ENCODE measurements at places on chromosomes 5 and 9.

GRCh38 chr5:59792983-59793585 lies 100.4 kb downstream of the PDE4D start:
- DNase-seq: no peak

- DNase-seq: no peak
Measured at GRCh38 chr9:127779136-127779981, 893 bp upstream of the SH2D3C start.

GRCh38 chr9:128175726-128176125 lies 15.6 kb downstream of the CIZ1 start:
- DNase-seq: no peak

DNA sequence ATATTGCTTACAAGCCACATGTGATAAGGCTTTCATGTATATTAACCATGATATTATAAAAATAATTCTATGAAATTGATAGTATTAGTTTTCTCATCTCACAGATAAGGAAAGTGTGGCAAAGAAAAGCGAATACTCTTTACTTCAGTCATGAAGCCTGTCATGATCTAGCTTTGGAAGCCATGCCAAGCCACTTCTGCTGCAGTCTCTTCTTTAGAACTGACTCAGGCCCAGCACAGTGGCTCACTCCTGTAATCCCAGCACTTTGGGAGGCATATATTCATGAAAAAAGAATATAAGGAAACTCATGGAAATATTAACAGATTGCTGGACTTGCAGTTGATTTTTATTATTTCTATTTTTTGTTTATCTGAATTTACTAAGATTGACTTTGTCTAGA lies 42.9 kb upstream of the PJA2 start:
- no peak for DNase-seq

DNA sequence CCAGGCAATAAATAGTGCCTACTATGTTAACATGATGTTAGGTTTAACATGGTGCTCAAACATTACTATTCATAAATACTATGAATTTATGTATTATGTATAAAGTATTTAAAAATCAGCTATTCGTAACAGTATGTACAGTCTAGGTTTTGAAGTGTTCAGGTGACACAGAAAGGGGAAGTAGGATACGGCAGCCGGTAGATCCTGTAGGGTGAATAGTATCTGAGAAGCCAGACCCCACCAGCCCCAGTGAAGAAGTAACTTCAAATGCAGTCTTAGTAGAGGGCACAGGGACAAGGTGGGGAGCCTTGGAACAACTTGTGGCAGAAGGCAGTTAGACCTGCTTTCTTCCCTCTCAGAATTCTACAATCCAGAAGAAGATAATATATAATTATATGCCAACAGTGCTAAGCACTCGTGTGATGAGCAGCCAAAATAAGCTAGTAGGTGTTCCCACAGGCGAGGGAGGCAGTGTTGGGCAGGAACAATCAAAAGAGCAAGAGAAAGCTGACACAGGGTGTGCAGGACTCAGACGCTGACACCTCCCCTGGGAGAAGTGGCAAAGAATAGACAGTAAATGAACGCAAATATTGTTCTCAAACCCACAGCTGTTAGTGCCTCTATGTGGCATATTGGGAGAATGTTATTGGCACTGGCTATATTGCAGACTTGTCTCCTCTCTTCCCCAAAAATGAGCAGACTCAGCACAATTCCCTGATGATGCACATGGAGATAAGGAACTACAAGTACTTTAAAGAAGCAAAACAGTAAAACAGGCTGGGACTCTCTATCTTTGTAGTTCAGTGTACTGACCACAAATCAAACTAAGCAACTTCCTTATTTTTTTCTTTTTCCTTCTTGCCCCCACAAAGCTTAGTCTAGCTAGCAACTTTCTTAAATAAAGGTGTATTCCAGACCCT lies 4.6 kb downstream of the ZNF367 start:
- no peak for DNase-seq

DNA sequence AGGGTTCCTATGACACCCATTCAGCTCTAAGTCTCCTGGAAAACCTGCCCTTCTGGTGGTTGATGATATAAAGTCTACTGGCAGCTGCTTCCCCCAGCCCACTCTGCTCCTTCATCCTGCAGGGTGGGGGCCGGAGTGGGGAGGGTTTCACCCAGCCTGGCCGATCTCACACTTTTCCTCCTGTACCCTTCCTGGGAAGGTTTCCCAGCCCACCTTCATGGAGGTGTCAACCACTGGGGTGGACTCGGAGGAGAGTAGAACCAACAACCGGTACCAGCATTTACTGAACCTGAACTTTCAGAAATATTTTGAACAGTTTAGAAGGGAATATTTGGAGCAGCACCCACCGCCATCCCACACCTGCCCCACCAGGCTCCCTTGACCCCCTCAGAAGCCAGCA lies 30.4 kb downstream of the ROR2 start:
- no peak for DNase-seq

DNA sequence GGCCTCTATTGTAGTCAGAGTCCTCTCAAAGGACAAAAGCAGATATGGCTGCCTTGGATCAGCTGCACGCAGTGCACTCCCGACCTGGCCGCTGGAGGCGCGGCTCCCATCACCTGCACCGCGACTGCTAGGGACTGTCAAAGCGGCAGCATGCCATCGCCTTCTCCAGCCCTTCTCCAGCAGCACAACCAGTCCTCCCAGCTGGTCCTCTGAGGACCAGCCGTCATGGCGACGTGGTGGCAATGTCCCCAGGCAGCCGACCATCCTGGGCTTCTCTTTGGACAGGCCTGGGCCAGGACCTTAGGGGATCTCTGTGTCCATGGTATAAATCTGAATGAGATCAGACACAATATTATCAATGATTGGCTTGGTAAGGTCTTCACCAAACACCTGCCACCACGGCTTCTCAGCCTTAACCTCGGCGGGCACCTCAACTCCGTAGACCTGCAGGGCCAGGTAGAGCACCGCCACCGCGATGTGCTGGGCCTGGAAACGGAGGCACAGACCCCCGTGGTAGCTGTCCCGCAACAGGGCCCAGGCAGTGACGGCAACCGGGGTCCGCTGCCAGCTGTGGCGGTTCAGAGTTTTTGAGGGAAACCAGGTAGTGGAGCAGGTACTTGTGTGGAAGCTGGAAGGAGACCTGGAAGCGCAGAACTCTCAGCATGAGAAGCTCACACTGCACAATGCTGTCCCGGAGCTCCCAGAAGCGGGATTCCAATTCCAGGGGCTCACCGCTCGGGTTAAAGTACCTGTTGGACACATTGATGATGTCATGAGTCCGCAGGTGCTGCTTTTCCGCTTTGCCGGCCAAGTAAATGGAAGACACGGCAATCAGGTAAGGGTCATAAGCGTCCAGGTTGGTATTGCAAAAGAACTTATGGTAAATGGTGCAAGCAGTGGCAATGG lies 8.5 kb downstream of the DUSP1 start:
- no peak for DNase-seq

DNA sequence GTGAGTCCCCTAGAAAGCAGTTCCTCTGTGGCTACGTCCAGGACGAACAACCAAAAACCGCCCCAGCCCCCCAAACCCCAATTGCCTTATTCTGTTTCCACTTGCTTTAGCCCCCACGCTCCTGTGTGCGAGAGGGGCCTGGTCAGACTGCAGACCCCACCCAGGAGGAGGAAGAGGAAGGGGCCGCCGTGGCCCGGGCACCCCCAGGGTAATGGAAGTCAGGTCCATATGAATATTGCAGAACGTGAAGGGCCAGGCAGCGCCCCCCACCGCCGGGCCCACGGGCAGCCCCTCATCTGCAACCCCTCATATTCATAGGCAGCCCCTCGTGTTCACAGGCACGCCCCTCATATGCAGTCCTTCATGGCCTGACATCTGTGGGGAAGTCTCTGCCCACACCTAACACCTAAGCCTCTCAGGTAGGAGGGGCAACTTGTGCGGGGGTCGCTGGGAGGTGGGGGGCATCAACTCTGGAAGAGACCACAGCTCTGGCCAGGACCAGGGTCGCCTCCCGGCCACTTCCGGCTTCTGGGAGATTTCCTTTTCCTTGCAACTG lies 37.7 kb upstream of the PLEKHG4B start:
- DNase-seq: no peak

DNA sequence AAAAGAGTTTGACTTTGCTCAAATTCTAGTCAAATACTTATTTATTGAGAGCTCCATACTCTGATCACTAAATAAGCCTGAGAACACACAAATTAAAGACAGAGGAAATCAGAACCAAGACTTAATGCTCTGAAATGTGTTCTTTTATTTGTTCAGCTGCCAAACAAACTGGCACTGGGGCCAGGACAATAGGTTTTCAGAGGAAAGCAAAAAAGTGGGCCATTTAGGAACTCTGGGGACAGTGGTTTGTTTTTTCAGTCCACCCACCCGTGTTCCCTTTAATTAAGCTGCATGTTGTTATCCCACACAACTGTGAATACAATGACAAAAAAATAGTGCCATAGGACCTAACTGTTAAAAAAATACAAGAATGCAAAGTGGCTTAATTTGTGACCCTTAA lies 95.4 kb upstream of the RETREG1 start:
- DNase-seq: no peak

- DNase-seq: no peak
Measured at GRCh38 chr9:99628849-99629620, 192.7 kb upstream of the NR4A3 start.

GRCh38 chr9:101442318-101442717 lies 6.7 kb upstream of the ALDOB start:
- no peak for DNase-seq

- peak; percentile 32 for DNase-seq
Measured at GRCh38 chr5:180315762-180316212, 23.9 kb upstream of the MAPK9 start.

GRCh38 chr5:18653216-18653752 lies 1019.0 kb downstream of the TAF11L14 start:
- DNase-seq: no peak

GRCh38 chr5:41763081-41763480 lies 107.1 kb downstream of the OXCT1 start:
- no peak for DNase-seq

DNA sequence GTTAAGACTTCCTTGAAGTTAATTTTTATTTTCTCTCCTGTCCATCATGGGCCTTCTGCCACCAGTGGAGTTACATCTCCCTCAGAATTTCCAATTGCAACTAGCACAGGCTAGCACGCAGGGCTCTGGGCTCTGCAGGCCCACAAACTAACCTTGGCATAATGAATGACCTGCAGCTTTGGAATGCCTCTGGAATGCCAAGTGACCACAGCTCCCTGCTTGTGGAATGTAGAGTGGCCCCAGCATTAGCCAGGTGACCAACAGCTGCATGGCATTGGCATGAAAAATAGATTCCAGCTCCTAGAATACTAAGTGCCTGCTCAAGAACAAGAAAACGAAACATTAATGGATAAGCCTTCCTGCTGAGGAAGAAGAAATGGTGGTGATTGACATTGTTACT lies 726.1 kb downstream of the BRINP1 start:
- DNase-seq: no peak

GRCh38 chr5:121702682-121703081 lies 149.0 kb upstream of the FTMT start:
- DNase-seq: no peak

DNA sequence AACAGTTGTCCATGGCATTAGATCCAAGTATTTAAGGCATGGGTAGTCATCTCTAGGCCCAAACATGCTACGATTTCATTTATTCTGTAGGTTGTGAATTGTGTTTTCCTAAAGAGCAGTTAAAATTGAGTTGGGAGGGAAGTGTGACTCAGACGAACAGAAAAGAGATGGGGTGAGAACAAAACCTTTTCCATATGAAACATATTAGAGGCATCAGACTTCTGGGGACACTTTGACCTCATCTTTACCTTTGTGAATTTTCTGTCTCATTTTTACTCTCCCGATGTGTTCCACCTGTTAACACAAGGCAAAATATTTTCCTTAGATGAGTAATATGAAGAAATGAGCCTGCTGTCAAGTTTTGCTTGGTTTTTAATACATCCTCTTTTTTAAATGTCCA lies 181.3 kb downstream of the ESM1 start:
- DNase-seq: no peak

DNA sequence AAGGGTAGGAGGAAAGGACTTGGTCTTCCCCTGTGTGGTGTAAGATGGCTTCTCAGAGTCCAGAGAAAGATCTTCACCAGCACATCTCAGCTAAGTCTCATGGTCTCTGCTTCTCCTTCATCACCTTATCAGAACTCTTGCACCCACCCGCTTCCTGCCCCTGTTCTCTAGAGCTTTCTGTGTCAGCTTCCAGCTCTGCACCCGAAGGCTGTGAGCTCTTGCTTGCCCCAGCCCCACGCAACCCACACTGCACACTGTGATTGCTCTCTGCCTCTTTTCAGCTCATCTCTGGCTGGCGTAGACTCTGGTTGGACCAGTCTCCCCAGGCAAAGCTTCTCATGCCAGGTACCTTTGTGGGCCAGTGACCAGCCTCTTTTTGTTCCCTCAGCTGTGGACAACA lies 93.2 kb upstream of the RAPGEF1 start:
- no peak for DNase-seq

DNA sequence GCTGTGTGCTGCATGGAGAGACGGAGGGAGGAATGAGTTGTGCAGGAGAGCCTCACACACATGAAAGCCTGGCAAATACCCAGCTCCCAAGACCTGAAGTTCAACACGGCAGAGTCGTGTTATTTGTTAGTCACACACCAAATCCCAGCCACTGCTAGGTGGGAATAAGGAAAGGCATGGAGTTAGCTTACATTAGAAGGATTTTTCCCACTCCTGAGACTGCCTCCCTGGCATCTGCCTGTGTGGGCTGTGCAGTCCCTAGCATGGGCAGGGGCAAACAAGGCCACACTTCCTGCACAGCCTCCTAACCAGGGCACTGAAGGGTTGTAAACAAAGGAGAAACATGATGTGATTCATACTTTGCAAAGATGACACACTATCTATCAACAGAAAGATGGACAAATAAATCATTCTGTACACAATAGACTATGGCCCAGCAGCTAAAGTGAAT lies 306.8 kb downstream of the SPOCK1 start:
- DNase-seq: no peak

DNA sequence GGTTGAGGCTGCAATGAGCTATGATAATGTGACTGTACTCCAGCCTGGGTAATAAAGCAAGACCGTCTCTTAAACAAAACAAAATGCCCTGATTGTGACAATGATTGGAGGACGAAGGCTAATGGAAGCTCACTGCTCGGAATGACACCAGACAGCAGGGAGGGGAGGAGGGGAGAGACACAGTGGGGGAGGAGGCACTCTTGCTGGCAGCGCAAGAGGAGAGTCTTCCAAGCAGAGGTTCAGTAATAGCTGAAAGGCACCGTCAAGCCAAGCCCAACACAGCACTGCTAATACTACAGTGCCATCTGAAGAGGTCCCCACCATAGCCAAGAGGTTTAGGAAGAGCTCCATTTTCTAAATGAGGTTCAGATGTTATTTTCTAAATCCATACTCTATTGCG lies 102.3 kb downstream of the GLDC start:
- no peak for DNase-seq

DNA sequence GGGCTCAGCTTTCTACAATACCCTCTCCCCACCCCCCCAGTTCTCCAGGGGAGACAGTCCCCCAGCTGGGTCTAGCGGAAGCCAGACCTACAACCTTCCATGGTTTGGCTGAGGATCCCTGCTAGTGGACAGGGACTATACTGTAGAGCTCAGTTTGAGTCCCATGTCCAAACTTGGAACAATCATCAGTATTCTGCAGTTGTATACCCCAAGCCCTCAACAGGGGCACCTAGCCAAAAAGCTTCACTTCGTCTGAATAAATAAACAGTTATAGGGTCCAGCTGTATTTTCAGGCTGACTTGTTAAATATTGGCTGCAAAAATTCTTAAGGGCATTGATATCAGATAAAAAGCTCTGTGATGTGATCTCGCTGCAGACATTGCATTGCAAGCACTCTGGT lies 15.4 kb upstream of the C9 start:
- no peak for DNase-seq

Data from DMS79 (cell line).